ENCODE measurements at places on chromosomes 11 and 22. TPM values are rescaled to one million over a fixed set of nuclear protein-coding genes. Genes with fewer than 3 reads are reported as not detected.

The POU2AF1 gene
- total RNA-seq, result 0.45 TPM

The OR8G1 gene
- total RNA-seq, result not detected

The XKR3 gene
- not detected for total RNA-seq

The GAL3ST3 gene
- not detected for total RNA-seq

The EIF3M gene
- total RNA-seq, result 136 TPM

The INPP5J gene
- 2.4 TPM for total RNA-seq

The C1QTNF4 gene
- 2.3 TPM for total RNA-seq

- no peaks in the 10 kb centered on the region for H3K36me3 ChIP-seq
- H3K4me3 ChIP-seq, result no peak overlapping the region
These were observed 64.9 kb upstream of the PAX6 start for GRCh38 chr11:31875866-31876560.

- no peaks in the 10 kb centered on the region for H3K27me3 ChIP-seq
- H3K36me3 ChIP-seq, result no peaks in the 10 kb centered on the region
- no peak overlapping the region for H3K4me3 ChIP-seq
These were observed 44.2 kb downstream of the TENM4 start for GRCh38 chr11:79396674-79397073.

- DNase-seq, result no peak
- H3K27ac ChIP-seq, result no peak overlapping the region
- no peaks in the 10 kb centered on the region for H3K4me1 ChIP-seq
- no peak overlapping the region for H3K4me3 ChIP-seq
- H3K27me3 ChIP-seq, result no peaks in the 10 kb centered on the region
- H3K36me3 ChIP-seq, result no peaks in the 10 kb centered on the region
These were observed 453.3 kb upstream of the TENM4 start for GRCh38 chr11:79894111-79894510.

DNA sequence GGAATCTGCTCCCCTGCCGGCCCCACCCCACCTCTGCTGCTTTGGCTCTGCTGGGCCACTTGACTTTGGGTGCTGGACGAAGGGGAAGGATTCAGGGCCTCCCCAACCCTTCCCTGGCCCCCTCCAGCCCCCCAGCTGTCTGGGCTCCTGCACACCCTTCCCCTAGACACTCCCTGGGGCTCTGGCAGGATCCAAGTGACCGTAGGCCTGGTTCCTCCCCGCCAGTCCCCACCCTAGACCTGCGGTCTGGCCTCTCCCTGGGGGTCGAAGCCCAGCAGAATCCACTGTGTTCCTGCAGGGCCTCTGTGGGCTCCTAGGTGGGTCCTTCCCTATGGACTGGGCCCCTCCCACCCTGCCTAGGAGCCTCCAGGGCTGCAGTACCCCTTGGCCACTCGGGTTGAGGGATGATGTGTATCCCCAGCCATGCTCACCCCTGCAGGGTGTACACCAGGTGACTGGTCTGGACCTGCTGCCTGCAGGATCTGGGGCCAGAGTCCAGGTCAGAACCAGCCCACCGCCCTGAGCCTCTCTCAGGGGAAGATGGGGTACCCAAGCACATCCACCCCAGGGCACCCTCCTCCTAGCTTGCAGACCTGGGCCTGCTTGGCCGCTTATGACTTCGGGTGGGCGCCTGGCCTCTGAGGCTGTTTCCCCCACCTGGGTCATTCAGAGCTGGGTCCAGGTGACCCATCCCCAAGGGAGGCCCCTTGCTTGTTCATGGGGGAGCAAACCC is 5.6 kb downstream of the PIM3 start:
- DNase-seq, result no peak
- no peak overlapping the region for H3K27ac ChIP-seq
- H3K36me3 ChIP-seq, result peaks cover 3% of the 10 kb centered on the region
- H3K4me1 ChIP-seq, result no peaks in the 10 kb centered on the region
- H3K4me3 ChIP-seq, result no peak overlapping the region
- H3K27me3 ChIP-seq, result no peaks in the 10 kb centered on the region

GRCh38 chr11:3223932-3224381 is 5.3 kb upstream of the MRGPRG start:
- no peak for DNase-seq
- H3K4me3 ChIP-seq, result no peak overlapping the region
- no peaks in the 10 kb centered on the region for H3K27me3 ChIP-seq
- no peak overlapping the region for H3K27ac ChIP-seq
- no peaks in the 10 kb centered on the region for H3K4me1 ChIP-seq

DNA sequence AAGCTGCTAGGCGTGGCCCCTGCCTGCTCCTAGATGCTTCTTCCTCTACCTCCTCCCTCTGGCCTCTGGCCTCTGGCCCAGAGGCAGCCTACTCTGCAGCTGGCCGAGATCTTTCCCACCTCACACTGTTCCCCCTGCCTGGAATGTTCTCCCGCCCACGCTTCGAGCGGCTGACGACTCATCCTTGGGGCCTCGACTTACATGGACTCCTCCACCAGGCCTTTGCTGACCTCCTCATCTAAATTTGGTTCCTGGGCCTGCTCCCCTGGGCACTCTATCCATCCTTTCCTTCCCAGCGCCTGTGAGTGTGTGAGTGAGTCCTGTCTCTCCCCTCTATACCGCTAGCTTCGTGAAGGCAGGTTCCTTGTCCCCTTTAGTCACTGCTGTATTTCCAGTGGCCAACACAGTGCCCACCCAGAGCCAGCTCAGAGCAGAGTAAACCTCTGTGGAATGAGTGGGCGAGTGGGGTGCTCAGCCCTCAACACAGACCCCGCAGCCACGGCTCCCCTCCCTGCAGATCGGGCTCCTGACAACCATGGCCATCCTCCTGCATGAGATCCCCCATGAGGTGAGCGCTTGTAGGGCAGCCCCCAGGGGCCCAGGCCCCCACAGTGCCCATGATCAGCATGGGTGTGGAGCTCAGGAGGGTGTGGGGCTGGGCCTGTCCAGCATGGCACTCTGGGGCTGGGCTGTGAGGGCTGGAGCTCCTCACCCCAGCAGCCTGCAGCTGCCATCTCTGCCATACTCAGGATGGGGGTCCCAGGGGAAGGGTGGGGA is 5.7 kb downstream of the SLC39A13 start:
- no peaks in the 10 kb centered on the region for H3K27me3 ChIP-seq
- no peaks in the 10 kb centered on the region for H3K36me3 ChIP-seq
- no peak for DNase-seq
- no peak overlapping the region for H3K4me3 ChIP-seq
- H3K27ac ChIP-seq, result no peak overlapping the region

- no peaks in the 10 kb centered on the region for H3K27me3 ChIP-seq
- no peaks in the 10 kb centered on the region for H3K4me1 ChIP-seq
- no peaks in the 10 kb centered on the region for H3K36me3 ChIP-seq
- DNase-seq, result peak; percentile 96
These were observed 17.8 kb upstream of the WNT7B start for GRCh38 chr22:45994491-45995404.

- H3K4me3 ChIP-seq, result no peak overlapping the region
- peak; percentile 21 for DNase-seq
- no peaks in the 10 kb centered on the region for H3K4me1 ChIP-seq
- no peaks in the 10 kb centered on the region for H3K27me3 ChIP-seq
- H3K27ac ChIP-seq, result no peak overlapping the region
These were observed 163.2 kb downstream of the BRD1 start for GRCh38 chr22:49664371-49664881.

DNA sequence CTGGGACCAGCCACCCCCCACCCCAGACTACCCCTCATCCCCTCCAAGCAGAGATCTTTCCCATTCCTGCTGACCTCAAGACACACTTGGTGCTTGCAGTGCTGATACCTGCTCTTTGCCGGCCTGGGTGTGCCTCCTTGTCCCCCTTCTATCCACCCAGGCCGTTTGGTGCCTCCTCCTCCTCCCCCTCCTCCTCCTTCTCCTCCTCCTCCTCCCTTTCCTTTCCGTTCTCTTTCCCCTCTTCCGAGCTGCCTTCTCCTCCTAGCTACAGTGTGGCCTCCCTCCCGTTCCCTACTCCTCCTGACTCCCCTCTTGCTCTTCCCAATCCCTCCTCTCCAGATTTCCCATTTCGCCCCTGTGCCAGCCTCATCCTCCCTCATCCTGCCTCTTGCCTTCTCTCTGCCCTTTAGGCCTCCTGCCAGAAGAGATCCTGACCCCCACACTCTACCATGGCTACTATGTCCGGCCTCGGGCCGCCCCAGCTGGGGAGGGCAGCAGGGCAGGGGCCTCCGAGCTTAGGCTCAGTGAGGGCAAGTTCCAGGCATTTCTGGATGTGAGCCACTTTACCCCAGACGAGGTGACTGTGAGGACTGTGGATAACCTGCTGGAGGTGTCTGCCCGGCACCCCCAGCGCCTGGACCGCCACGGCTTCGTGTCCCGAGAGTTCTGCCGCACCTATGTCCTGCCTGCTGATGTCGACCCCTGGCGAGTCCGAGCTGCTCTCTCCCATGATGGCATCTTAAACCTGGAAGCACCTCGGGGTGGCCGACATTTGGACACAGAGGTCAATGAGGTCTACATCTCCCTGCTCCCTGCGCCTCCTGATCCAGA is 712 bp downstream of the HSPB2 start:
- H3K27me3 ChIP-seq, result no peaks in the 10 kb centered on the region
- DNase-seq, result peak; percentile 73
- H3K27ac ChIP-seq, result peak overlapping the region; percentile 99

DNA sequence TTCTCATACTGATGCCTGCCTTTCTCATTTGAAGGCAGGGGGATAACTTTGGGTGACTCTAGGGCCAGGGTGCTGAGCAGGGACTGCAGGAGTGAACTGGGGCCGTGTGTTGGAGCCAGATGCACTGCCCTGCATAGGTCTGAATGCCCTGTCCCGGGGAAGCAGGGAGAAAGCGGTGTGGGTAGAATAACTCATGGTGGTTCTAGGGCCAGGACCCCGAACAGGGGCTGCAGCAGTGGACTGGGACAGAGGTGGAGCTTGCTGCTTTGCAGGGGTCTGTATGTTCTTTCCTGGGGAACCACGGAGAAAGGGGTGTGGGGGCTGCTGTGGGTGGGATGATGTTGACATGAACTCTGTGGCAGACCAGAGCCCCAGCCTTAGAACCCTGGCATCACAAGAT is 52.9 kb downstream of the GAB4 start:
- no peak for DNase-seq
- no peaks in the 10 kb centered on the region for H3K36me3 ChIP-seq
- no peaks in the 10 kb centered on the region for H3K4me1 ChIP-seq
- no peak overlapping the region for H3K27ac ChIP-seq

GRCh38 chr11:69540118-69541000 is 58.9 kb downstream of the LINC01488 start:
- no peaks in the 10 kb centered on the region for H3K27me3 ChIP-seq
- no peaks in the 10 kb centered on the region for H3K36me3 ChIP-seq
- peak overlapping the region; percentile 1 for H3K27ac ChIP-seq
- H3K4me3 ChIP-seq, result no peak overlapping the region

- no peak overlapping the region for H3K4me3 ChIP-seq
- H3K27ac ChIP-seq, result no peak overlapping the region
- no peaks in the 10 kb centered on the region for H3K4me1 ChIP-seq
- no peaks in the 10 kb centered on the region for H3K27me3 ChIP-seq
These were observed 7.6 kb downstream of the CLDN5 start for GRCh38 chr22:19516378-19517170.
